Iris pigment epithelial cell (primary cell): ENCODE measurements at places on chromosomes 6 and 20.
A peak's percentile ranks its signal among the peaks of the same experiment; 100 is the strongest.

- no peak for DNase-seq
Observed at GRCh38 chr6:31060145-31060544, 49.9 kb downstream of the MUC22 start.

GRCh38 chr6:16278750-16279149 lies 40.4 kb downstream of the GMPR start:
- no peak for DNase-seq

GRCh38 chr20:57772349-57772964 lies 62.6 kb upstream of the PMEPA1 start:
- DNase-seq: peak; percentile 71

DNA sequence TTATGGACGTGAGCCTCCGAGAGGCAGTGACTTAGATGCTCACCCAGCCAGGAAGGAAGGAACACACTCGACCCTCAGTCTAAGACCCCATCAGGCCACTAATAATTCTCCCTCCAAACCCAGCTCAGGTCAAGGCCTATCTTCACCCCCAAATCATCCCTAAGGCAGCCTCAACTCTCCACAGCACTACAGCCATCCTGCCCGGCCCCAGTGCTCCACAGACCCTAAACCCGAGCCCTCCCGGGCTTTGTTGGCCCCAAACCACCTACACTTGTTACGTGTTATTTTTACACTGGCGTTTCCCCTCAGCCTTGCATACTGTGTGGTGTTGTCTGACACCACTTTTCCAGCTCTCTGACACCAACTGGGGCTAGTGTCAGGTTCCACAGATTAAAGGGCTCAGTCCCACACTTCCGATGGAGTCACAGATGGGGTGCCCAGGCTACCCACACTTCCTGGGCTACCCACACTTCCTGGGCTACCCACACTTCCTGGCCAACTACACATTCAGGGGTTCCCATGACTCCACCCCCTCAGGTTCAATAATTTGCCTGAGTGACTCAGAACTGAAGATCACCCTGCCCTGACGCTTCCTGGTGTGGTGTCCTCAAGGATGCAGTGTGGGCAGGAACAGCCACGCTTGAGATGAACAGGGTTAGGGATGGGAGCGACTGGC lies 25.3 kb downstream of the RBCK1 start:
- DNase-seq: peak; percentile 30

- peak; percentile 28 for DNase-seq
Observed at GRCh38 chr6:41022294-41022693, 16.7 kb downstream of the UNC5CL start.

- no peak for DNase-seq
Observed at GRCh38 chr6:56244528-56245253, 2.7 kb downstream of the COL21A1 start.

DNA sequence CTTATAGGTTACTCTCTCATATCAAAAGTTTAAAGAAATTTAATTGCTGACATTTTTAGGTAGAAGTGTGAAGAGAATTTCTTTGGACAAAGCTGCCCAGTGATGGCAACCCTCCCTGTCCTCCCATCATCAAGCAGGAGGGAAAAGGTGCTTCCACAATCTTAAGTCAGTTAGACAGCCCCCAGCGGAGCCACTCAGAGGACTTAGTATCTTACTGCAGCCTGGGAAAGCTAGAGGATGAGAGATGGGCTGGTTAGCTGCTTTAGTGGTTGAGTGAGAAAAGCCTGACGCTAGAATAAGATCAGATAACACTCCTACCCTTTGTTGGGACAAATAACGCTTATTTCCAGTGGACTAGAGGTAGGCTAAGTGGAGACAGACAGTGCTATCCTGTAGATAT lies 227.1 kb downstream of the RFPL4B start:
- no peak for DNase-seq
